ENCODE measurements at places on chromosomes 6 and 20. TPM values are rescaled to one million over a fixed set of nuclear protein-coding genes. Genes with fewer than 3 reads are reported as not detected.
A peak's percentile ranks its signal among the peaks of the same experiment; 100 is the strongest.

DNA sequence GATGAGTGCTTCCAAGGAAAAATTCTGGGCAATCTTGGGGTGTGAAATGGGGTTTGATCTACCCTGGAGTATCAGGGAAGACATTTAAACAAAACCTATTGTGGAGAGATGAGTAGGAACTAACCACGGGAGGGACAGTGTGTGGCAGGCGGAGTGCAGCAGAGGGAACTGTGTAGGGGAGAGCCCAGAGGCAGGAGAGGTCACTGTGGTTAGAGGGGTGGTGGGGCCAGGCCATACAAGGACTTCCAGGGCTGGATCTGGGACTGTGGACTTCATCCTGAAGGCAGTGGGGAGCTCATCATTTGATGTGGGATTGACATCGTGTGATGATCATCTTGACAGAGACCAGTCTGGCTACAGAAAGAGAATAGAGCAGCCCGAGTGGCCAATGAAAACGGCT is 89.0 kb downstream of the TOX2 start:
- DNase-seq = no peak

ERVFRD-1 gene
- not detected for total RNA-seq

DNA sequence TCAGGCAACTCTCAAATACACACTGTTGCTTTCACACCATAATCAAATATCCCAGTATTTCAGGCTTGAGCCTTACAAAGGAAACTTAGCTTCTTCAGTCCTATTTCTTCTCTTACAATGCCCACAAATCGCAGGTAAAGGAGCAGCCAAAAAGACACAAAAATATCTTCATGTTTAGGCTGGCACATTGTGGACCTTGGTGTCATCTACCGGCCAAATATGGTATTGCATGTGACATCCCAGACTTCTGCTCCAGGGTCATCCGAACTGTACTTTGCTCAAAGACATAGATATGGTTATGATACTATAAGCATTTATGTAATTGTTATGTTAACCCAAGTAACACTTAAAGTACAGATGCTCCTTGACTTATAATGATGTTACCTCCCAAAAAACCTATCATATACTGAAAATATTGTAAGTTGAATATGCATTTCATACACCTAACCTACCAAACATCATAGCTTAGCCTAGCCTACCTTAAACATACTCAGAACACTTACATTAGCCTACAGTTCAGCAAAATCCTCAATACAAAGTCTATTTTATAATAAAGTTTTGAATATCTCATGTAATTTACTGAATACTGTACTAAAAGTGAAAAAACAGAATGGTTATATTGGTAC is 4.6 kb downstream of the OR2H2 start:
- DNase-seq = peak; percentile 27

DNA sequence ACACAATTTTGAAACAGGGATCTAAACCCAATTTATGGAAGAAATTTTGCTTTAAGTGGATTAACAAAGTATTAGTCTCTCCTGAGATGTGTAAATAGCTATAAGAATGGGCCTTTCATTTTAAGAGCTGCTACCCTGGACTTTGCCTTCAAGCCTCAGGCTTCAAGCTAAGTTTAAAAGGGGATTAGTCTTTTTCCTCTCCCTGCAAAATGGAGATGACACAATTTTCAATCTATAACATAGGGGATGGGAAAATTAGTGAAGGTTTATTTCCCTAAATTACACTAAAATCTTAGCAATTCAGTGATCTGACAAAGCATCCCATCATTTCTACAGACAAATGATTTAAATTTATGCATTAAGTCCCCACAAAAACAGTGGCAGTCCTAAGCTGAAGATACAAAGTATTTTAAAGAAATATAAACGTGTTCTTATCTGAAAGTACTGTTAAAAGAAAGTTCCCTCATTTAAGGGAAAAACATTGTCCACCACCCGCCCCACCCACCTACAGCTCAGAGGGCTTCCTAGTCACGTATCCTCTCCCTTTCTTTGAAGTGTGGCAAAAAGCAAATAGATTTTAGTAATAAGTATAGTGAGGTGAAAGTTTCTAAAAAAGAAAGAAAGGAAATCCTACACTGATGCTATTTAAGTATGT is 14.5 kb downstream of the ARHGAP18 start:
- no peak for DNase-seq

HAO1 gene
- not detected for total RNA-seq

GRCh38 chr6:69894578-69895347 is 28.4 kb downstream of the COL19A1 start:
- DNase-seq = no peak

GRCh38 chr20:38997622-38998021 is 35.5 kb downstream of the DHX35 start:
- DNase-seq = no peak

DNA sequence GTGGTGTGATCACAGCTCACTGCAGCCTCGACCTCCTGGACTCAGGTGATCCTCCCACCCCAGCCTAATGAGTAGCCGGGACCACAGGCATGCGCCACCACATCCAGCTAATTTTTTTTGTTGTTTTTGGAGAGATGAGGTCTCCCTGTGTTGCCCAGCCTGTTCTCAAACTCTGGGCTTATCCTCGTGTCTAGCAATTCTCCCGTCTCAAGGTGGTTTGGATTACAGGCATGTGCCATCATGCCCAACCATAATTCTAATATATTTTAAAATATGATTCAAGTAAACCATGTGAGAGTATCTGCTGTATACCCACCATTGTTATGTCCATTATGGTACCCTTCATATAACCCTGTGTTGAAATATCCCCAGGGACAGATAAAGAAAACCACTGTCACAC is 60.3 kb upstream of the C20orf144 start:
- no peak for DNase-seq

DNA sequence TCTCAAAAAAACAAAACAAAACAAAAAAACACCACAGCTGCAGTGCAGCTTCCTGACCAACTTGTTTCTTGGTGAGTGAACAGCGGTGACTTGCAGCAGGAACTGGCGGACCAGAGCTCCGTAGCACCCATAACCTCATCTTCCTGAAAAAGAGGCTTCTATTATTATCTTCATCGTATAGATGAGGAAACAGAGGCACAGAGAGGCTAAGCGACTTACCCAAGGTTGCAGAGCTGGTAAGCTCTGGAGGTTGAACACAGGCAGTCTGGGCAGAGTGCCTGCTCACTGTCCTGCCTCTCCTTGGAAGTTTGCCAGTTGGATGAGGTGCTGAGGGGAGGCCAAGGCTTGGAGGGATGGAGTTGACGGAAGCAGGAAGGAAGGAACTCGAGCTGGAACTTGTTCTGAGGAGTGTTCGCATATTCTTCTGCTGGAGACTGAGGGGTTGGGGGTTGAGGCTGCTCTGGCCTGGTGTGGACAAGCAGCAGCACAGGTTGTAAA is 47.9 kb upstream of the CCDC167 start:
- DNase-seq = no peak

PPP1R14C gene
- total RNA-seq = 1.2 TPM

DNA sequence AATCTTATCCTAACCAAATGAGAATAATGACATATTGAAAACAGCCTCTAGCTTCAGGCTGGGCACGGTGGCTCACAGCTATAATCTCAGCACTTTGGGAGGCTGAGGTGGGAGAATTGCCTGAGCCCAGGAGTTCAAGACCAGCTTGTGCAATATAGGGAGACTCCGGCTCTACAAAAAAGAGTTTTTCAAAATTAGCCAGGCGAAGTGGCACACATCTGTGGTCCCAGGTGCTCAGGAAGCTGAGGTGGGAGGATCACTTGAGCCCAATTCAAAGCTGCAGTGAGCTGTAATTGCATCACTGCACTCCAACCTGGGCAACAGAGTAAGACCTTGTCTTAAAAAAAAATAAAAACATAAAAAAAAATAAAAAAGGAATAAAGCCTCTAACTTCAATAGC is 4.7 kb downstream of the TUBB2A start:
- no peak for DNase-seq

Data from progenitor cell of endocrine pancreas (in vitro differentiated cells).